Foreskin keratinocyte (primary cell): ENCODE measurements at places on chromosomes 3 and 15. TPM values are rescaled to one million over a fixed set of nuclear protein-coding genes. Genes with fewer than 3 reads are reported as not detected.

The A4GNT gene
- total RNA-seq: not detected in 2 replicates

The EIF4E3 gene
- 2.1 and 2.6 TPM in 2 replicates for total RNA-seq

The TMOD2 gene
- total RNA-seq: 8.6 and 9.7 TPM in 2 replicates

The ZDHHC3 gene
- 80.5 and 84.2 TPM in 2 replicates for total RNA-seq

The LEKR1 gene
- 0.37 and 0.67 TPM in 2 replicates for total RNA-seq

The FEZF2 gene
- total RNA-seq: not detected in 2 replicates

The HTR3E gene
- not detected in 2 replicates for total RNA-seq

The BDH1 gene
- 19.9 and 27.8 TPM in 2 replicates for total RNA-seq

The FAM107A gene
- total RNA-seq: not detected in 2 replicates

The LTK gene
- total RNA-seq: not detected in 2 replicates

The TRH gene
- not detected in 2 replicates for total RNA-seq

The EIF3J gene
- 66.2 and 77.2 TPM in 2 replicates for total RNA-seq
